ENCODE measurements at places on chromosomes 2 and 18. TPM values are rescaled to one million over a fixed set of nuclear protein-coding genes. Genes with fewer than 3 reads are reported as not detected.

The NTSR2 gene
- not detected for total RNA-seq

The PLCD4 gene
- total RNA-seq: 0.37 TPM

The L3MBTL4 gene
- total RNA-seq: not detected

The VIL1 gene
- 0.17 TPM for total RNA-seq

The SKA1 gene
- 10.9 TPM for total RNA-seq

The CDH7 gene
- not detected for total RNA-seq

The GBX2 gene
- 2.9 TPM for total RNA-seq

The IL1F10 gene
- total RNA-seq: not detected

The APLF gene
- 0.66 TPM for total RNA-seq

The TMEM247 gene
- not detected for total RNA-seq

The CBLN2 gene
- 0.18 TPM for total RNA-seq

The ZC3H15 gene
- 81.4 TPM for total RNA-seq

The TNS1 gene
- 17.5 TPM for total RNA-seq

The CTNNA2 gene
- 0.16 TPM for total RNA-seq

The LDLRAD4 gene
- 1.7 TPM for total RNA-seq

The HOXD12 gene
- not detected for total RNA-seq

The AQP12B gene
- total RNA-seq: not detected
